ENCODE measurements at places on chromosomes 5 and 9. TPM values are rescaled to one million over a fixed set of nuclear protein-coding genes. Genes with fewer than 3 reads are reported as not detected.

Gene SERF1A
- 7.6 TPM for total RNA-seq

Gene RUSC2
- 18.9 TPM for total RNA-seq

Gene LCN15
- not detected for total RNA-seq

Gene MAMDC4
- total RNA-seq: 3.2 TPM

Gene GMCL2
- not detected for total RNA-seq

Gene DNM1
- 33.4 TPM for total RNA-seq

Gene OTULINL
- total RNA-seq: 8.8 TPM

Gene MTREX
- 68.0 TPM for total RNA-seq

Gene SLC6A19
- total RNA-seq: not detected

Gene DMRTA1
- total RNA-seq: 0.25 TPM

DNA sequence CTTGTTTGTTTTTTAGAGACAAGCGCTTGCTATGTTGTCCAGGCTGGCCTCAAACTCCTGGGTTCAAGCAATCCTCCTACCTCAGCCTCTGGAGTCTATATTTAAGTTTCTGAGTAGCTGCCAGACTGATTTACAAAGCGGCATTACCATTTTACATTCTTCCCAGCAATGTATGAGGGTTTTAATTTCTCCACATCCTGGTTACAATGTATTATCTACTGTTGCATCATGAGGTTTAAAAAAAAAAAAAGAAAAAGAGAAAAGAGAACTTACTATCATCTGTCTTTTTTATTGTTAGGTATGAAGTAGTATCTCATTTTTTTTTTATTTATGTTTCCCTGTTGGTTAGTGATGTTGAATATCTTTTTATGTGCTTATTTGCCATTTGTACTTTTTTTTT is 18.9 kb upstream of the CLINT1 start:
- no peak overlapping the region for H3K27ac ChIP-seq
- DNase-seq: no peak
- H3K27me3 ChIP-seq: no peaks in the 10 kb centered on the region
- H3K4me3 ChIP-seq: no peak overlapping the region
- no peaks in the 10 kb centered on the region for H3K4me1 ChIP-seq

DNA sequence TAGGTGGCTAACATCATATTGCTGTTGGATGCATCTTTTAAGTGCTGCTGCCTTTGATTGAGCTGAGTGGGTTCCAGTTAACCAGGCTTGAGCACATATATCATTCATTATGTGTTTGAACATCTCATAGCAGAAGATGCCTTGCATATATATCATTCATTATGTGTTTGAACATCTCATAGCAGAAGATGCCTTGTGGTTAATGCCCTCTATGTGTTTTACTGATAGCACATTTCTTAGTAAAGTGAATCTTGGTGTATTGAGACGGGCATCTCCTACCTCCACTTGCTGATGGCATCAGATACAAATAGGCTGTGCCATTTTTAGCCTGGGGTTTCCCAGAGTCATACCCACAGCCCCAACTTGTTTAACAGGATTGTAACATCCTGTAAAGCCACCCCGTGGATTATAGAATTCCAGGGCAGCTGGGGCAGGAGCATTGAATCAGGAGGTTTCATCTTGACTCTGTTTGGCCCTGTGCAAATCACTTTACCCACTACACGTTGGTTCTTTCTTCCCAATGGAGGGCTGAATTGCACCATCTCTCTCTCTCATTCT is 26.5 kb downstream of the MTAP start:
- no peaks in the 10 kb centered on the region for H3K27me3 ChIP-seq
- no peak overlapping the region for H3K27ac ChIP-seq
- H3K36me3 ChIP-seq: peaks cover 24% of the 10 kb centered on the region
- H3K4me3 ChIP-seq: no peak overlapping the region

DNA sequence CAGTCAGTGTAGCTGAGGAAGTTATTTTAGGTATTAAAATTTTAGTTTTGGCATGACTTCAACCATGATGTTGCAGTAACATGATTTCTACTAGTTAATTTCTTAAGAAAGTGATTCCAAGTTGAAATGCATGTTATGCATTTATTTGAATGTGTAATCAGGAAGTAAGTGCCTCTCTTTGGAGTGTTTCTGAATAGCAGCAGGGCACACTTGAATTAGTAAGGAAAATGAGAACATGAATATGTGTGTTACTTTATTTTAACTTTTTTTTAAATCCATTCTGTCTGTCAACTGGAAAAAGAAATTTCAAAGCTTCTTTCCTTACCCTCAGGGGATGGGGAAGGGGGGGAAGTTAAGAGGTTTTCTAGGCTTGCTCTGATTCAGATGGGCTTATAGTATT is 40.4 kb downstream of the CTNNA1 start:
- DNase-seq: no peak
- H3K4me1 ChIP-seq: peaks cover 44% of the 10 kb centered on the region
- no peak overlapping the region for H3K27ac ChIP-seq
- H3K4me3 ChIP-seq: no peak overlapping the region

GRCh38 chr5:43225649-43226245 is 33.7 kb downstream of the NIM1K start:
- H3K4me1 ChIP-seq: no peaks in the 10 kb centered on the region
- H3K27me3 ChIP-seq: no peaks in the 10 kb centered on the region
- no peaks in the 10 kb centered on the region for H3K36me3 ChIP-seq

DNA sequence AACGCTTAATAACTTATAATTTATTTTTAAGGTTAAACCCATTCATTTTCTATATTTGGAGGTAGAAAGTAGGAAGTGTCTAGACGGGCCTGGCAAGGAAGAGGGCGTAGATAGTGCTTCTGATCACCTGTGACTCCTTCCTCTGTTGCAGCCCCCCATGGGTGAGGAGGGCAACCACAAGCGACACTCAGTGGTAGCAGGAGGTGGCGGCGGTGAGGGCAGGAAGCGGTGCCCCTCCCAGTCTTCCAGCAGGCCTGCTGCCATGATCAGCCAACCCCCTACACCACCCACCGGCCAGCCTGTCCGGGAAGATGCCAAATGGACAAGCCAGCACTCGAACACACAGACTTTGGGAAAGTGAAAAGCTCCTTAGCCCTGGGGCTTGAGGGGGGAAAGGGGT is 36.7 kb downstream of the FAXDC2 start:
- no peak for DNase-seq
- no peak overlapping the region for H3K4me3 ChIP-seq
- H3K27me3 ChIP-seq: no peaks in the 10 kb centered on the region
- no peaks in the 10 kb centered on the region for H3K4me1 ChIP-seq
- H3K27ac ChIP-seq: no peak overlapping the region

DNA sequence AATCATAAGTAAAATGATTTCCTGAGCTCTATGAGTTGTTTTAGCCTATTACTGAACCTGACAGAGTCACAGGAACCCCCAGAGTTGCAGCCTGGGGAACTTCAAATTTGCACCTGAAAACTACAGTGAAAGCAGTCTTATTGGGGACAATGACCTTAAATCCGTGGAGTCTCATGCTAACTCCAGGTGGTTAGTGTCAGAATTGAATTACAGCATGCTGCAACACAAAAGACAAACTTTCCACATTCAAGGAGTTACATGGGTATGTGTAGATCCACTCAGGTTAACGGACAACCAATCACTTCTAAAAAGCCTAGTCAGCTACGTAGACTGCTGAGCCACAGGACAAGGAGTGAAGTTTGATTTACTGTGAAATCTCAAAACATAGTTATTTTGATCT is 49.7 kb downstream of the PLPP1 start:
- no peak overlapping the region for H3K4me3 ChIP-seq
- H3K27ac ChIP-seq: no peak overlapping the region
- H3K27me3 ChIP-seq: no peaks in the 10 kb centered on the region
- no peaks in the 10 kb centered on the region for H3K36me3 ChIP-seq
- H3K4me1 ChIP-seq: no peaks in the 10 kb centered on the region
- DNase-seq: no peak

GRCh38 chr9:116639251-116639741 is 47.8 kb upstream of the TRIM32 start:
- no peaks in the 10 kb centered on the region for H3K36me3 ChIP-seq
- H3K4me1 ChIP-seq: peaks cover 13% of the 10 kb centered on the region
- no peak overlapping the region for H3K4me3 ChIP-seq
- H3K27ac ChIP-seq: no peak overlapping the region
- H3K27me3 ChIP-seq: no peaks in the 10 kb centered on the region
- no peak for DNase-seq

DNA sequence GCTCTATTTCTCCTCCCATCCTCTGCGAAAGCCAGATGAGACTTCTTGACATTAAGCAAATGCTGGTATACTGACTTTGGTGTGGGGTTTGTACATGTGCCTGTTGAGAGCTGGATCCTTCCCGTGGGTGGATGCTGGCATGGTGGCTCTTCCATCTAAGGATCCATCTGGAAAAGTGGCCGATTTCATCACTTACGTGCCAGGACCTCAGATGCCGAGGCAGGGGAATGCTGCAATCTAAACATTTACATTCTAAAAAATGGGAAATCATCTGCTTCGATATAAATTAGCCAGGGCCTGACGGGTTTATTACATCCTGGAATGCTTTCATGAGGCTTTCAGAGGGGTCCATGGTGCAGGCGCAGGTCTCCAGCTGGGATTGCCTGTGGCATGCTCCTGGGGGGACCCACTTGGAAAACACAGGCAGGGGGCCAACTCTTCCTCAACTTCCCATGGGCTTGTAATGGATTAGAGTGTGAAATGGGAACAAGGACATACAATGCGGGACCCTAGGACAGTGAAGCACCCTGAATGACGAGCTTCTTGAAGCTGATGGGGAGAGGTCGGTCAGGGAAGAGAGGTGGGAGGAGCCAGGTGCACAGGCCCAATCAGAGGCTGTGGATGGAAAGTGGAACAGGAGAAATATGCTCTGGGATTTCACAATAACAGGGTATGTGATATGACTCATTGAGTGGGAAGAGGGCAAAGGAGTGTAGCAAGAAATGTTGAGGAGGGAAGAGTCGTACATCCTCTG is 105.5 kb upstream of the PITX1 start:
- no peaks in the 10 kb centered on the region for H3K27me3 ChIP-seq
- no peaks in the 10 kb centered on the region for H3K36me3 ChIP-seq
- peak overlapping the region; percentile 69 for H3K27ac ChIP-seq
- no peak overlapping the region for H3K4me3 ChIP-seq
- H3K4me1 ChIP-seq: peaks cover 39% of the 10 kb centered on the region

DNA sequence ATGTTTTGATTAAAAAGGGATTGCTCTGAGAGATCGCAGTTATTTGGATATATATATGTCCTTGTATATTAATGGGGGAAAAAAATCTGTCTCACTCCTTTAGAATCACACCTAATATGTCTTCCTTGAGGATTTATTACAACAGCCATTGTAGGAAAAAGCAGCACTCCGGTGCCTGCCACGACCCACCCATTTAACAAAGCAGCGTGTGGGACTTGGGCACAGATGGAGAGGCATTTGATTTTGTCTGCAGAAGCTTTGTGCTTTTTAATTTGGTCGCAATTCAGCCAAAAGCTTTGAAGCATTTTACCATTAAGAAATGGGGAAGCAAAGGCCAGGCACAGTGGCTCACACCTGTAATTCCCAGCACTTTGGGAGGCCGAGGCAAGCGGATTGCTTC is 159.2 kb downstream of the SMARCA2 start:
- H3K4me1 ChIP-seq: no peaks in the 10 kb centered on the region
- H3K27ac ChIP-seq: no peak overlapping the region
- H3K4me3 ChIP-seq: no peak overlapping the region
- H3K27me3 ChIP-seq: no peaks in the 10 kb centered on the region

GRCh38 chr9:8486095-8486494 is 686.5 kb upstream of the DMAC1 start:
- no peak overlapping the region for H3K4me3 ChIP-seq
- no peaks in the 10 kb centered on the region for H3K36me3 ChIP-seq
- no peaks in the 10 kb centered on the region for H3K4me1 ChIP-seq
- DNase-seq: no peak
- H3K27me3 ChIP-seq: no peaks in the 10 kb centered on the region

- no peak overlapping the region for H3K4me3 ChIP-seq
- no peaks in the 10 kb centered on the region for H3K36me3 ChIP-seq
Measured at GRCh38 chr5:108606185-108606584, 141.5 kb upstream of the FER start.

DNA sequence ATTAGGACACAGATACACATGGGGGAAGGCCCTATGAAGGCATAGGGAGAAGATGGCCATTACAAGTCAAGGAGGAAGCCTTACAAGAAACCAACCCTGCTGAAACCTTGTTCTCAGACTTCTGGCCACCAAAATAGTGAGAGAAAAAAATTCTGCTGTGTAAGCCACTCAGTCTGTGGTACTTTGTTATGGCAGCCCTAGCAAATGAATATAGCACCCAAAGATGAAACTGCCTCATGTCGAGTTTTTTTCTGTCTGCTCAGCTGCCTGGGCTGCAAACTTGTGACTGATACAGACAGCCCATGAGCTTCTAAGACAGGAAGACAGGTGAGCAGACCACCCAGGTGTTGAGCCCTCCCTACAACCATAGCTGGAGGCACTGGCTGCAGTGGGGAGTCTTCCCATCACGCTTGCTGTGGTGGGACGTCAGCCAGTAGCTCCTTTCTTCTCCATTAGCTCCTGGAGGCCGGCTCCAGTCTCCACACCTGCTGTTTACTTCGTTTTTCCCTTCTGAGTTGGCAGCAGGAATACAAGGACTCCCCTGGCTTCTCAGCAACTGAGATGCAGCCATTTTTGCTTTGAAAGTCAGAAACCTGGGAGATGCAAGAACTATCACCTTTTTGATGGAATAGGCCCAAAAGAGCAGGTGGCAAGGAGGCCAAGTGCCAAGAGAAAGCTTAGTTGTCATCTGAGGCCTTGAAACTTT is 164.9 kb downstream of the SEMA6A start:
- DNase-seq: no peak
- H3K27me3 ChIP-seq: no peaks in the 10 kb centered on the region
- no peak overlapping the region for H3K27ac ChIP-seq
- no peaks in the 10 kb centered on the region for H3K36me3 ChIP-seq
- H3K4me3 ChIP-seq: no peak overlapping the region
- peaks cover 6% of the 10 kb centered on the region for H3K4me1 ChIP-seq

GRCh38 chr5:131252824-131253171 is 11.1 kb upstream of the CDC42SE2 start:
- peak overlapping the region; percentile 5 for H3K4me3 ChIP-seq
- no peaks in the 10 kb centered on the region for H3K27me3 ChIP-seq
- H3K36me3 ChIP-seq: no peaks in the 10 kb centered on the region
- no peak for DNase-seq

DNA sequence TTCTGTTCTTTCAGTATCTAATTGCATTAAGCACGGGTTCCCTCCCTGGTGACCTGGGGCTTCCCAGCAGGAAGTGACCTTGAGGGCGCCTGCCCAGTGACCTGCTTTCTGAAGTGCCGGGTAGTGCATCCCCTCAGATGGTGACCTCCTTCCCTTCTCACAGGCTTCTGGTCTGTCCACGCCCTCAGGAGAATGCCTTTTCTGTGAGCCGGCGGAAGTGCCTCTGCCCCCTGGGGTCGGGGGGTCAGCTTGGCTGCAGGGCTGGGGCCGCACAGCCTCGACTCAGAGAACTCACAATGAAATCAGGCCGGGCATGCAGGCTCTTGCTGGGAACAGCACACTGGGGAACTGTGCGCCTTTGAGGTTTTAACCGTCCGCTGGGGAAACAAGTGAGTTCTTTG is 124.5 kb upstream of the PHYKPL start:
- no peak for DNase-seq
- peaks cover 14% of the 10 kb centered on the region for H3K4me1 ChIP-seq
- H3K4me3 ChIP-seq: no peak overlapping the region
- no peak overlapping the region for H3K27ac ChIP-seq
- no peaks in the 10 kb centered on the region for H3K36me3 ChIP-seq
